ENCODE measurements at places on chromosomes 7 and 10.

- no peak for DNase-seq
Observed at GRCh38 chr10:48805848-48806247, 121.2 kb downstream of the WDFY4 start.

DNA sequence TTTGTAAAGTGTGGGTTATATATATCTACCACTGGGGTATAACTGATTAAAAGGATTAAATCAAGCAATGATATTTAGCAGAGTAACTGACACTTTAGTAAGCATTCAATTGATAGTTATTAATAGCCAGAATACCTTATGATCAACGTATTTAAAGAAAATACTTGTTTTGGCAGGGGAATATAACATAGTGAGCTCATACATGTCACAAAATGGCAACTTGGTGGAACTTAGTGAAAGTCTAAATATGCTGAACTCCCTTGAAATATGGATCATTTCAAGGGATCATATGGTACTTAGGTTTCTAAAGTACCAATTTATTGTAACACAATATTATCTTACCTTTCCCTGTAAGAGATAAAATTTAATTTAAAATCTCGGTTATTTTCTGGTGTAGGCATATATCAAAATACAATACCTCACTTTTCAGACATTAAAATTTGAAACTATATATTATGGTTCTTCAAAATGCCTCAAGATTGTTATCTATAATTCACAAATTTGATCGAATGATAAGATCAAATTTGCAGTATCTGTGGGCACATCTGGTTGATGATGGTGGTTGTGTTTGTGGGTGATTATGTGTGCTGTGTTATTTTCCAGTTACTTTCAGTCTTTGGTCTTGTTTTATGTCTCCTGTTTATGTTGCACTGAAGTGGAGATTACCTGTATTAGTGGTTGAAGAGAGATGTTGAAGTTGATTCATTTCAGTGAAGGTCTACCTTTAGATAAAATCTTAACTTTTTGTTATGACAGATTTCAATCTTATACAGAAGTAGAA is 5.2 kb downstream of the ARL4A start:
- DNase-seq, result no peak

- DNase-seq, result no peak
Observed at GRCh38 chr10:104301907-104302690, 33.1 kb downstream of the GSTO2 start.

DNA sequence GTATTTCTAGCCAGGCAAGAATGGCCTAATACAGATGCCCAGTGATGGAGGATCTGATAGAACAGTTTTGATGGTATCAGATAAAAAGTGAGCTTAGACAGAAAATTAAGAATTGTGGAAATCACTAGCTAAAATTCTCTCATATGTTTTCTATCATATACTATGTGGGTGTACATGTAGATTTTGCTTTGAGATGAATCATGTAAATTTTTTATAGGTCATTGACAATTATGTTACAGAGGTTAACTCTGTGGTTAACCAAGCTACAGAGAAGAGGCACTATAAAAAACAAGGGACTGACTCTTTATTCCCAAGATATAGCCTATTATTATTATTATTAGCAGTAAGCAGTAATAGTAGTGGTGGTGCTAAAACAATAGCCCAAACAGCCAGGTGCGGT is 156.5 kb downstream of the ITGA8 start:
- no peak for DNase-seq

DNA sequence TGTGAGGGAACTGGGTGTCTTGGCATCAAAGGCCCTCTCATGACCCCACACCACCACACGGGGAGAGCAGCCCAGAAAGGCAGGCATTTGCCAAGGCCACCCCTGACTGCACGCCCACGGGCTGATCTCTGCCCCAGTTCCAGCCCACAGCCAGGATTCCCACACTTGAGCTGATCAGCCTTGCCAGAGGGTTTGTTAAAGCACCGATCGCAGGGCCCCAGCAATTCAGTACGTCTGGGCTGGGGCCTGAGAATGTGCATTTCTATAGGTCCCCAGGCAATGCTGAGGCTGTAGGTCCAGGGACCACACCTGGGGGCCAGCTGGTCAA is 103.9 kb downstream of the TNS3 start:
- DNase-seq, result no peak

GRCh38 chr7:112201411-112201810 is 4.8 kb downstream of the DOCK4 start:
- no peak for DNase-seq

DNA sequence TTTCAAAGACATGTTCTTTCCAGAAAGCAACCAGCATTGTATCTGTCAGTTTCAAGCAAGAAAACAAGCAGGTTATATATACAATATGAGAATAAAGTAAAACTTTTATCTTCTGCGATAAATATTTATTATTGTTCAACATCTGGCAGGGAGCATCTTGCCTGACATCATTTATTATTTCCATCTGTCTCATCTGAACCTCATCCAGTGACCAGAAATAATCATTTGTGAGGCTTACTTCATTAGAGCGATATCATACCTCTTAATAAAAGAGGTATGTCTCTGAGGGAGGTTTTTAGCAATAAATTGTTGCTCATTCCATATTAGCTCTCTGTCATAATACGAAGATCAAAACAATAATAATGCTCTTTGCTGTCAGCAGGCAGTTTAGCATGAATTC is 226.1 kb downstream of the CDC14C start:
- DNase-seq, result no peak

DNA sequence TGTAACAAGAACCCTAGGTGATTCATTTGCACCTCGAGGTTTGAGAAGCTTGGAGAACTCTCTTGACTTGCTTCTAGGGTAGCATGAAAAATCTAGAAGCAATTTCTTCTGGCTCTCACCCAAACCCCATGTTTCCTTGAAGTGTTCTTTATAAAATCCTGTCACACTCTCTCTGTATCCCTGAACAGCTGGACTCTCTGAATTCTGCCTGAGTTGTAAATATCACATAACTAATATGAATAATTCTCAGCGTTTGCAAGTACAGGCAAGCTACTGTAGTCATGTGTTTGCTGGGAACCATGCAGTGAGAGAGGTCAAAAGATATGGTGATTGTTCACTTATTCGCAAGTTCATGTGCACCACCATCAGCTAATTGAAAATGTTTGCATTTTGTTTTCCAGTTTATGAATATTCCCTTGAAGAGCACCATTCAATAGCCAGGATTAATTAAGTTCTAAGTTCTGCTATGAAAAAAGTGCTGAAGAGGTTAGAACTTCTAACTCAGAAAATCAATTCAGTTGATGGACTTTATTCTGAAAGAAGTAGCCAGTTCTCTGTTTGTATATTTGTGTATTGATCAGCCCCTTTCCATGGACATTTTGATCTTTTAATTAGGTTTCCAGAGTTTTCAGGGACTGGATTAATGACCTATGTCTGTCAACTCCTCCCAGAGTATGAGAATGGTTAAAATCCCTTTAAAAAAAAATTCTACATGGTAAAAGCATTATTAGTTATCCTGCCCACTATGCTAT is 243.0 kb downstream of the PLXDC2 start:
- no peak for DNase-seq

- no peak for DNase-seq
Observed at GRCh38 chr7:68015978-68016532, 1019.4 kb downstream of the TYW1 start.

DNA sequence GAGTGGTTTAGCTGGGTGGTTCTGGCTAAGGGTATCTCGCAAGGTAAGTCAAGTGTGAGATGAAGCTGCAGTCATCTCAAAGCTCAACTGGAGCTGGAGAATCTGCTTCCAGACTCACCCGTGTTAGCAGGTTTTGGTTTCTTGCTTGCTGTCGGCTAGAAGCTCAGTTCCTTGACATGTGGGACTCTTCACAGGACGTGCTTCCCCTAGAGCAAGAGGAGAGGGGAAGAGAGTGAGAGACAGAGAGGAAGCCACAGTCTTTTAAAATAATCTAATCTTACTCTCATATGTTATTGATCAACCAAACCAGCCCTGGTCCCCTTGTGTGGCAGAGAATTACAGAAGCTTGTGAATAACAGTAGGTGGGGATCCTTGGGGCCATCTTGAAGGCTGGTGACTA is 199.5 kb downstream of the REEP3 start:
- DNase-seq, result no peak

- no peak for DNase-seq
Observed at GRCh38 chr7:22827563-22827962, 4.9 kb upstream of the TOMM7 start.

GRCh38 chr10:78434886-78435285 is 401.2 kb downstream of the RPS24 start:
- no peak for DNase-seq

DNA sequence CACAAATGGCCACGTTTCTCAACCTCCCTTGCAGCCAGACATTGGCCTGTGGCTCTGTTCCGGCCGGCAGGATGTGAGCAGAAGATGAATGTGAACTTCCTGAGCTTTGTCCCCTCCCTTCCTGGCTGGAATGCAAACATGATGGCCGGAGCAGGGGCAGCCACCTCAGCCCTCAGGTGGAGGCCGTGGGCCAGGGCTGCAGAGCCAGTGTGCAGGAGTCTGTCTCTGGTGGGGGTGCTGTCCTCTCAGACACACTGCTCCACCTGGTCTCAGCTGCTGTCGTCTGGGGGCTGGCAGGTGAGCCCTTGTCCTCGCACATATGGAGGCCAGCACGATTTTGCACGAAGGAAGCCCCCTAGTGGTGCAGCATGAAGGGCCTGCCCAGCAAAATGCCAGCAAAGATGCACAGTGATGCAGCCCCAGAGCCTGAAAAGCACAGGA is 25.3 kb upstream of the PWWP2B start:
- DNase-seq, result no peak

- no peak for DNase-seq
Observed at GRCh38 chr10:35508647-35509046, 96.5 kb upstream of the GJD4 start.

- no peak for DNase-seq
Observed at GRCh38 chr7:152363798-152364197, 72.0 kb downstream of the KMT2C start.

- no peak for DNase-seq
Observed at GRCh38 chr7:92720604-92721350, 115.6 kb downstream of the CDK6 start.

- DNase-seq, result no peak
Observed at GRCh38 chr10:33901166-33901565, 566.7 kb upstream of the NRP1 start.

DNA sequence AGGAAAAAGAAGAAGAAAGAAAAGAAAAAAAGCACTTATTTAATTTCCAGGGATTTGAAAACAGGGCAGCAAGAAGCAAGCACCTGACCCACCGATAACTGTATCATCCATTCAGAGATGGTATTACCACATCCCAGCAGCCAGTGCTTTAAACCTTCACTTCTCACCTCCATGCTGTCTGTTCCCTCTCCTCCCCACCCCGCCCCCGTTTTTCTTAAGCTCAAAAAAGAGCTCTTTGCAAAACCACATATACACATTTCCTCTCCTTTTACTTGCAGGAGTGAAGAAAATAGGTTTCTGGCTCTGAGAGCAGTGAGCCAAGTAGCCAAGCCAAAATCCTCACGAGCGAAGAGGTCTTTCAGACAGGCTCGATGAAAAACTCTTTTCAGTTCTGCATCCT is 2.2 kb downstream of the STOX1 start:
- DNase-seq, result no peak

DNA sequence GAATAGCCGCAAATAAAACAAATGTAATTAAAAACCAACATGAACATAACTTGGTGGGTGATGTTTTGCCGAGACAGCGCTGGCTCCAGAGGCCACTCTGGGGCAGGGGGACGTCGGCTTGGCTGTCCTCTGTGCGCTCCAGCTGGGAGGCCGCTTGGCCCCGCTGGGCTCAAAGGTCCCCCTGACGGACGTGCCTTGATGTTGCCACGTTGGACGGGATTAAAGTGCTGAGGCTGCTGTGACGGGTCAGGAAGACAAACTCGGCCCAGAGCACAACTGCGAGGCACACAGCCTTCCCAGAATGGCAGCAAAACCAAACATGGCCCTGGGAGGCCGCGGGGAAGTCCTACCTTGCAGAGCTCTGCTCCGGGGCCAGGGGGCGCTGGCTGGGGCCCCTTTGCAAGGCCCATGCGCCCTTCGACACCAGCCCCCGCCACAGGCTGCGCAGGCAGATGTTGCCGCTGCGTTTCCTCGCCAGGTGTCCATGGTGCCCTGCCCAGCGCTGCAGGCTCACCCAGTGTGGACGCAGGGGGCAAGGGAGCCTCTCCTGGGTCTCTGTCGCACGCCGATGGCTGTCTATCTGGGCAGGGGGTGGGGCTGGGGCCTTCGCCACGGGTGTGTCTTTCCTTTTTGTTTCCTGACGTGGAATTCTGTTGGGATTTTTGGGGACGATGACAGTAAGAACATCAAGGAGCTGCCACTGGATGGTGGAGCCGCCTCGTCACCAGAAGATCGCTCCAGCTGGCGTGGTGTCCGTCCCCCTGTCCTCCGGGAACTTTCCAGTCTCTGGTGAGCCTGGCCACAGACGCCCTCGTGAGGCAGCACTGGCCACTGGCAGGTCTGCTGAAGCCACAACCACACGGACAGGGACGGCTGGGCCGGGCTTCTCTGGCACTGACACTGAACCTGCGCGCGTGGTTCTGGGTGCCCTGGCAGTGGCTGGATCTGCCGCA is 99.6 kb upstream of the DIP2C start:
- DNase-seq, result peak; percentile 12

GRCh38 chr10:85761906-85762445 is 604.6 kb downstream of the GRID1 start:
- no peak for DNase-seq

GRCh38 chr10:101290431-101290830 is 61.2 kb upstream of the LBX1 start:
- no peak for DNase-seq

DNA sequence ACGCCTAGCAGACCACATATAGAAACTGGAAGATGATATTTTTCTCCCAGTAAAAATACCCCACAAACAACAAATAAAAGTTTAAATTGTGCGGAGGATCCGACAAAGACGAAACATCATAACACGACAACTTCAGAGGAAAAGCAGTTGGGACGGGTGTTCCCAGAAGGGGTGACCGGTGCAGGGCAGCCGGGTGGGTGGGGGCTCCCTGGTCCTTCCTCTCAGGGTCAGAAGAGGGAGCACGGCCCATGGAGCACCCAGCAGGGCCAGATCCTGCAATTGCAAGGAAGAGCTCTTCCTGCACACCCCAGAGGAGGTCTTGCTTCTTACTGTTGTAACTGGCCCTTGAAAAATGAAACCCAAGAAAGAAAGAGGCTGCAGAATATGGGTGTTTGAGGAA is 608.5 kb upstream of the MKI67 start:
- no peak for DNase-seq
